ENCODE measurements at places on chromosomes 12 and 14.

- DNase-seq, result no peak
Observed at GRCh38 chr14:103206836-103207387, 83.7 kb downstream of the TNFAIP2 start.

DNA sequence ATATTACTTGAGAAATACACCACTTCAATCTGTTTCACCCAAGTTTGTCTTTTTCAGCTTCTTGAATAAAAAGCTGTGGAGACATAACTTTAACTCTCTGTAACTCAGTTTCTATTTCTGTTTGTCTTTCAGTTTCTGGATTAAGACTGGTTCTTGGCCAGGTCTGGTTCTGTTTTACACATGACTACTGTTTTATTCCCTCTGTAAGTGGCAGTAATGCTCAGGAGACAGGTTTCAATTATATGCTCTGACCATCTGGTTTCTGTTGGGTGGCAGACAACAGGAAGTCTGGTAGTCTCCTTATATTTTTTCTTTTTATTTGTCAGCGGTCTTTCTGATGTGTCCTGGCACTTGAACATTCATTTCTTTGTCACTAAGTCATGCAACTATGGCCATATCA, 102.9 kb downstream of the RPS29 start:
- DNase-seq, result no peak

GRCh38 chr12:18690653-18691052, 47.2 kb downstream of the PLCZ1 start:
- no peak for DNase-seq

GRCh38 chr12:49667325-49668090, 39.7 kb downstream of the FMNL3 start:
- DNase-seq, result no peak

- no peak for DNase-seq
Observed at GRCh38 chr14:72528059-72528862, 365.6 kb downstream of the DPF3 start.

GRCh38 chr14:104306450-104307040, 168.2 kb downstream of the KIF26A start:
- no peak for DNase-seq

GRCh38 chr12:64335886-64336466, 54.6 kb downstream of the C12orf56 start:
- DNase-seq, result no peak

GRCh38 chr12:13154831-13155230, 41.7 kb upstream of the EMP1 start:
- DNase-seq, result no peak

- no peak for DNase-seq
Observed at GRCh38 chr12:127107744-127108143, 1159.2 kb upstream of the TMEM132C start.

DNA sequence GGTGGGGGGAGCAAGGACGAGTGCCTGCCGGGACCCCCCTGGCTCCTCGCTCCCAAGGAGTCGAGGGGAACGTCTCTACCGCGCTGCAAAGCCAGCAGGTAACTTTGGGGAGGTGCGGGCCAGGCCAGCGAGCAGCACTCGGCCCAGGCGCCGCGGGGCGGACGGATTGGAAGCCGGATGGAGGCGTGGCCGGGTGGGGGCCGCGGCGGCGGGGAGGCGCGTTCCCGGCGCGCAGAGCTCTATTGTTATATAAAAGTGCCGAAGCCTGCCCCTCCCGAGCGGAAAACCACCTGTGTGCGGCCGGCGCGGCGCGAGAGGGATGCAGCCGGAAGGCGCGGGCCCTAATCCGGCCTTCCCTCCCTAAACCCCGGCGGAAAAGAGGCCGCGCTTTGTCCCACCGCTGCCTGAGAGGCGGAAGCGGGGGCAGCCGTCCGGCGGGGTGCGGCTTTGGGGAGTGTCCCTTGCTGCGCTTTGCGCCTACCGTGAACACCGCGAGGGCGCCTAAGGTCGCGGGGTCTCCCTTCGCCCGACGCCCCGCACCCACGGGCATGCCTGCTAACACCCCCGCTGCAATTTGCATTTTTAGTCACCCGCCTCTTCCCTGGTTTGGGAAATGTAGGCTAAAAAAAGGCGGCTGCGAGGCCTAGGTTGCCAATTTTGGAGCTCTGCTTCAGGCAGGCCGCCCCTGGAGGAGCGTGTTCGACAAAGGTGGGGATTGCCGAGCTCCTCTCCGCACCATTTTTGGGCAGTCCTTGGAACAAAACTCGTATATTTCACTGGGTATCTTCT, 1.7 kb upstream of the DUSP6 start:
- peak; percentile 66 for DNase-seq

DNA sequence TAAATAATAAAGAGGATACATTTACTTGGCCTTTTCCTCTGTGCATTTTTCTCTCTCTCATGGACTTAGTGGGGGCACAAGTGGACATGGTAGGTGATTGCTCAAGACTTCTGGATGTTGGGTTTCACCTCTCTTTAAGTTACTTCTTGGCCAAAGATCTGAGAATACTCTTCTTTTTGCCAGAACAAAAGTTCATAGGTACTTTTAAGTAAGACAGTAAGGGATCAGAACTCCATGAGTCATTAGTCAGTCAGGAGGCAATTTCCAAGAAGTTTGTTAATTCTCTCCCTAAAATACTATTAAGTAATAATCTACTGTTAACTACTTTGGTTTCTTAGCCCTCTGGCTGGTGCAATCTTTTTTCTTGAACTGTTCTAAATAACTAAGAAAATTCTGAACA, 84.2 kb downstream of the GRIP1 start:
- no peak for DNase-seq

- DNase-seq, result no peak
Observed at GRCh38 chr14:77181603-77182437, at the start of gene TMEM63C. Gene TMEM63C, plus strand, starts transcription at chr14:77181798. Its CDS starts 37,016 bp downstream, at chr14:77218814.

DNA sequence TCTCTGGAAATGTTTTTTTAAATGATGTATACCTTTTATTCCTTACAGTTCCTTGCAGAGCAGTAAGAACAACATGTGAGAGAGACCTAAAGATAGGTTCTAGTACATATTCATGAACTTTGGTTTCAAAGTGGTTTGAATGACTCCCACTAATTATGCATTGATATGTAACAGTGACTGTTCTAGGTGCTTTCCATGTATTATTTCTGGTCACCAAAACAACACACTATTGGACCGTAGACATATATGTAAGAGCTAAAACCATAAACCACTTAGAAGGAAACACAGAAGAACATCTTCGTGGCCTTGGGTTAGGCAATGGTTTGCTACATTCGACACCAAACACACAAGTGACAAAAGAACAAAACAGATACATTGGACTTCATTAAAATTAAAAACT, 37.9 kb downstream of the SOX5 start:
- no peak for DNase-seq

- DNase-seq, result no peak
Observed at GRCh38 chr14:32648434-32648833, 290.2 kb upstream of the NPAS3 start.

DNA sequence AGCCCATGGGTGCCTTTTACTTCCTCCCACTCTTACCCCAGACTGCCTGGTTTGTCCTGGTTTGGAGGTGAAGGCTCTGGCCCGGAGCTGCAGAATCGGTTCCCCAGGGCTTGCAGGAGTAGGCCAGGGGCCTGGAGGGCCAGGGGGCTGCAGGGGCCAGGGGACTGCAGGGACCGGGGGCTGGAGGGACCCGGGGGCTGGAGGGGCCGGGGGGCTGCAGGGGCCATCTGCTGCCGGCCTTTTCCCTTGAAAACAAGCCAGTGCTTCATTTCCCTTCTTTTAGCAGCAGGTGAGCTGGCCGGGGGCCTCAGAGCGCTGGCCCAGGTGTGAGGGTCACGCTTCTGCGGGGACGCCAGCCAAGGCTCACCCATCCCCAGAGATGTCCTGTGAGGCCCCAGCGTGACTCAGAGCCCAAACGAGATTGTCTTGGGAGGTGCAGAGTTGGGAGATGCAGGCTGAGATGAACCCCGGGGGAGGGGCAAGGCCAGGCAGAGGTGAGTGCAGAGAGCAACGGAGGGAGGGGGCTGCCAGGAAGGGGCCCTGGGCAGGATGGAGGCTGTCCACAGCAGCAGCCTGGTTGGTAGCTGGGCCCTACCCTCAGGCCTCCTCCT, 154.9 kb downstream of the KIF26A start:
- no peak for DNase-seq

DNA sequence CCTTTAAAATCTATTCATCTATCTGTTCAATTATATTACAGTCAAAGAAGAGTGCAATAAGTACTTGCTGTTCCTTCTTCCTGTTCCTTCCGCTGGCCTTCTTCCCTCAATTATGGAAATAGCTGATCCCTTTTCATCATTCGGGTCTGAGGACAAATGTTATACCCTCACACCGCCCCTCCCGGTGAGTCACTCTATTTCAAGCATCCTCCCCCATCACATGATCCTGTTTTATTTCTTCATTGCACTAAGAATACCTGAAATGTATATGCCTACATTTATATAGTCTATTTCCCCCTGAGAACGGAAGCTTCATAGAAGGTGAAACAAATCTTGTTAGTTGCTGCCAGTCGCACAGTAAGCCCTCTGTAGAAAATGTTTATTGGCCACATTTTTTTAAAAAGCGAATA, 2.5 kb downstream of the SLC38A1 start:
- DNase-seq, result peak; percentile 30

- DNase-seq, result no peak
Observed at GRCh38 chr12:77591959-77592743, 238.5 kb upstream of the NAV3 start.

GRCh38 chr14:21257394-21257909, 11.8 kb downstream of the HNRNPC start:
- DNase-seq, result no peak

DNA sequence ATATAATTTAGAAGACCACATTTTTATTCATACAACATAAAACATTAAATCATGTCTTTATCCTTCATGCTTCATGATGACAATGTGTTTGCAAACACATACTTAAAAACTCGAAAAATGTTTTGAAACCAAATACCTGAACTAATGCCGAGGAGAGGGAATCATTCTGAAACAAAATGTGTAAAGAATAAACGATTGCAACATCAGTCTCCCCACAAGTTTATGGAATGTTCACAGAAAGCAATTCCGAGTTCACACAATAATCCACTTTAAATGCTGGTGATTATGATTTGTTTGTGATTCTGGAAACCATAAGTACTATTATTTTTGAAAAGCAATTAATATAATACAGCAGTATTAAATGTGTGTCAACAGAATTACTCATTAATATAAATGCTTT, 84.5 kb upstream of the PDZRN4 start:
- no peak for DNase-seq

DNA sequence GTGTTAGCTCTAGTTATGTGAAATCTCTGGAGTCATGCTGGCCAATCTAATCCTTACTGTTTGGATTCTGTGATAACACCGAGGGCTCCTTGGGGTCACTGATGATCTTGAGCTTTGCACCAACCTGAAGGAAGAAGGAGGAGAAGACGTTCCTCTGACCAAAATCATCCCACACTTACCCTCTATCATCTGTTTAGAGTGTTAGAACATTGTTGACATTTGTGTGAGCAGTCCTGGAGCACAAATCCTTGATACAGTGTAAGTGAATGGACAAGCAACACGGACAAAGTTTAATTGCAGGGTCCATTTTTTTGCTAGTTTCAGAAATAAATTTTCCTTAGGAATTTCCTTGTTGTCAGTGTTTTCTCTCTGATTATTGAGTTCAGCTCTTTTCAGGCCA, 181.7 kb downstream of the AKAP6 start:
- no peak for DNase-seq

- DNase-seq, result no peak
Observed at GRCh38 chr12:43108656-43109055, 443.3 kb downstream of the ADAMTS20 start.

GRCh38 chr12:57389033-57389432, 41.8 kb downstream of the R3HDM2 start:
- DNase-seq, result no peak

- DNase-seq, result no peak
Observed at GRCh38 chr14:74475678-74476077, 17.4 kb downstream of the NPC2 start.

DNA sequence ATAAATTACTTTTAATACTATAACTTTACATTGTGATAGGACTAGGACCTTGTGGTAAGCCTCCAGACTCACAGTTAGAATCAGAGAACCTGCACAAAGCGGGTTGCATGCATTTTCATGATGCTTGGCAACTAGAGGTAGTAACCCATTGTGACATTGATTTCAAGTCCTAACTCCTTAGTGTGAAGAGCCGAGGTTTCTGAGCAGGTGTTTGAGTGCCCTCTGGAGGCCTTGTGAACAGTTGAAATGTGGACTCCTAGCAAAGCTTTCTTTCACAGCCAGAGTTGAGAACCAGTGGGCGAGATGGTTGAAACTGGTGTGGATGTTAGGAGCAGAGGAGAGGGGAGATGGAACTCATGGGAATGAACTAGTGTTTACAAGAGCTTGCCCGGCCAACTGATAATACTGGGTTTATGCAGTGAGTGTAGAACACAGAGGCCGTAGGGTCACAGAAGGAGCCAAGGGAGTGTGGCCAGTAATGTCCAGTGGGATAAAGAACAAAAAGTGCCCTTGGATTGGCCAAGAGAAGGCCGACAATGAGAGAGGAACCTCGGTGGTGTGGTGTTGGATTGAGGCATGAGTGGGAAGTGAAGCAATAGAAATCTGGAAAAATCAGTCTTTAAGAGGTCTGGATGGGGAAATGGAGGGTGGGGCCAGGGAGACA, 10.9 kb downstream of the ZNF664 start:
- no peak for DNase-seq

DNA sequence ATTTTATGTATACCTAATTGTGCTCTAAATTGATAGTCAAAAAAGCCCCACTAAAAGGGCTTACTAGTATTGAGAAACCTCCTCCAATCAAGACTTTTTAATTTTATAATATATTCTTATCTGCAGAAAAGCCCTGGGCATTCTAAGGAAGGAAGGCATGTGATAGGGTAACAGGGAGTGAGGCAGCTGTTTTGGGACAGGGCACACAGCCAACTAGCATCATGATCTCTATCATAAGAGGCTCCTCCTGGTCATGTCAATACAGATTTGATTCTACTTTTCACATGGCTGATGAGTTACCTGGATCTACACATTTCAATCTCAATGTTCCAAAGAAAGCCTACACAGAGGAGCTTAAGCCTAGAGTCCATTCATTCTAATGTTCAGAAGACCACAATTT, 9.1 kb downstream of the ADAM20 start:
- no peak for DNase-seq

DNA sequence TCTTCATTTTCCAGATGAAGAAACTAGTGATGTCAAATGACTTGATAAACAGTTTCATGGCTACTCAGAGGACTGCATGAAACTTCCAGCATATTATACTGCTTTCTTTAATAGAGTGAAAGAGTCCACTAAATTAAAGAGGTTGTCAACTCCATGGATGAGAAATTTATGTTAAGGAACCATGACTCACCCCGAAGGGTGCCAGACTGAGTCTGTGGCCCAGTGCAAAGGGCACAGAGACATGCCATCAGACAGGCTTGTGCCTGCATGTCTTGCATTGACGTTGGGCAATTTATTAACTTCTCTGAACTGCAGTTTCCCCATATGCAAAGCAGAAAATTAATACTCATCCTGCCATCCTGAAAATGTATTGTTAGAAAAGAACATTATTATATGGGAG, 382.4 kb downstream of the APAF1 start:
- DNase-seq, result no peak

Data from KG1 (cell line).